ENCODE measurements at places on chromosomes 6 and 20.

DNA sequence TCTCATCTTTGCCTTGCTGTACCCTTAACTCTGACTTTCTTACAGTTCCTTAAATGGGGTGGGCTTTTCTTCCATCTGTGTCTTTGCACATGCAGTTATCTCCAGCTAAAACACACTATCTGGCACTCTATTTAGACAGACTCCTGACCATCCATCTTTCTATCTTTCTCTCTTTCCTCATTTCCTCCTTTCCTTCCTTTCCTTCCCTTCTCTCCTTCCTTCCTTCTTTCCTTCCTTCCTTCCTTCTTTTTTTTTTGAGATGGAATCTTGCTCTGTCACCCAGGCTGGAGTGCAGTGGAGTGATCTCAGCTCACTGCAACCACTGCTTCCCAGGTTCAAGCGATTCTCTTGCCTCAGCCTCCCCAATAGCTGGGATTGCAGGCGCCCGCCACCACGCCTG lies 8.2 kb downstream of the NOTCH4 start:
- DNase-seq: no peak

DNA sequence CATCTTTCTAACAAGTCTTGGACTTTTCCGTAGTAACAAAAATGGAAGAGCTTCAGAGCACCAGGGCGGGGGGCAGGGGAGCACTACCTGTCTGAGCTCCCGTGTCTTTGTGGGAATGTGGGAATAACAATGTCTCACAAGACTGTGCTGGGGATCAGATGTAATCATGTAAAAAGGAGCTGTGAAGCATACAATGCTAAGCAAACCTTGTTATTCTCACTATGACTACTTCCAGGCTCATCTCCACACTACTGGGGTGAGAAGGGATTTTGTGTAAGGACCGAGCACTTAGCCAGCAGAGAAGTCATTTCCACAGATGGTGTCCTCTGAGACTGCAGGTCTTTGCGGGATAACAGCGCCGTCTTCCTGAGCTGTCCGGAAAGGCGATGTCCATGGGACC lies 27.1 kb downstream of the PRR18 start:
- DNase-seq: no peak

GRCh38 chr6:164477101-164477500 lies 832.3 kb downstream of the C6orf118 start:
- no peak for DNase-seq

GRCh38 chr6:66970373-66970772 lies 1263.3 kb upstream of the EYS start:
- DNase-seq: no peak

GRCh38 chr6:27293436-27294098 lies 18.5 kb downstream of the POM121L2 start:
- no peak for DNase-seq

DNA sequence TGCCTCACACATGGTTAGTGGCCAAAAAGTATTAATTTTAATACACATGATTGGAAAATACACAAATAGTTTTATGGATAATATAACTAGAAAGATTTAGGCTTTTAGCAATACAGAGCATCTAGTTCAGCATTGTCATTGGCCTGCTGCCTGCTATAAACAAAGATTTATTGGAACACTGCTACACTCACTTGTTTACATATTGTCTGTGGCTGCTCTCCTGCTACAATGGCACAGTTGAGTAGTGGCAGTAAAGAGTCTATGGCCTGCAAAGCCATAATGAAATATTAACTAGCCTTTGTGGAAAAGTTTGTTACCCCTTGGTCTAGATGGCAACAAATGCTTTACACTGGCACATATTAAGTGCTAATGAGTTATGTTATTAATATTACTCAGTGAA lies 37.8 kb downstream of the ZNF451 start:
- no peak for DNase-seq

DNA sequence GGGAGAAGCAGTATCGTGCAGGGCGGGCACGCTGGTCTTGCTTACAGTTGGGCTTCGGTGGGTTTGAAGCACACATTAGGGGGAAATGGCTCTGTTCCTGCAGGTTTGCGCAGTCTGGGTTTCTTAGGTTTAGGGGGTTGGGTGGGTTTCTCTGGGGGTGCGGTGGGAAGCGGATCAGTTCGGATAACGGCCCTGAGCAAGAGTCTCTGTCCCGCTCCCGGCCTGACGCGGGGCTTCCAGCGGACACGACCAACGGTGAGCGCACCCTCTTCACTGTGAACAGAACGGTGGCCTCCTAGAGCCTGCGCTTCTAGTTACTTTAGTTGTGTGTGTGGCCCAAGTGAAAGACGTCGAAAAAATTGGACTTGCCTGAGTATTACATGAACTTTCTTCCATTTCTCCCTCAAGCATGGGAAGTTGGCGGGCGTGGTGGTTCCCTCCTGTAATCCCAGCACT lies 635 bp upstream of the ELOVL2 start:
- DNase-seq: no peak

DNA sequence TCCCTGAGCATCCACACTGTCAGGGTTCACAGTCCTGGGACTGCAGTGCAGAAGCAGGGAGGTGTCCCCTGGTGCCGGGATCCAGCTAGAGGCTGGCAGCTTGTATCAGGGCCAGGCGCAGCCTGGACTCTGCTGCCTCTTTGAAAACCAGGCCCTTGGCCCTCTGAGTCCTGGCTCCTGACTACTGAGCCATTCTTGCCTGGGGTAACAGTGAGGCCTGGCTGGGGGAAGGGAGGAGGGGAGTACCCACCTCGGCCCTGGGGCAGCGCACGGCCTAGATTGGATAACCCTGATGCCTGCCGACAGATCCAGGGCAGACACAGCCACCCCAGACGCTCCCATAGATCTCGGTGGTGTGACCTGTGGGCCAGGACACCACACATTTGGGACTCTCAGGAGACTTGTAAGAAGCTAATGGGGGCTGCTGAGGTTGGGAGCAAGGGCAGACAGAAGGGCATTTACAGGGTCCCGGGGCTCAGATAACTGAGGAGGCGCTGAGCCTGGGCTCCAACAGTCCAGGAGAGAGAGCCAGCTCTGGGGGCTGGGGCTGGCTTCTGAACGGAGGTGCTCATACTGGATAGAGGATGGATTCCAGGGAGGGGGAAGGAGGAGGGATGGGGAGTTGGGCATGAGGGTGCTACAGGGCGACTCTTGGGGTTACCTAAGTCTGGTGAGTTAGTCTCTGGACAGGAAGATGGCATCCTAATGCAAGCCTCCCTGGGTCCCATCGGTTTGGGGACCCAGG lies 30.5 kb downstream of the SPDEF start:
- no peak for DNase-seq

DNA sequence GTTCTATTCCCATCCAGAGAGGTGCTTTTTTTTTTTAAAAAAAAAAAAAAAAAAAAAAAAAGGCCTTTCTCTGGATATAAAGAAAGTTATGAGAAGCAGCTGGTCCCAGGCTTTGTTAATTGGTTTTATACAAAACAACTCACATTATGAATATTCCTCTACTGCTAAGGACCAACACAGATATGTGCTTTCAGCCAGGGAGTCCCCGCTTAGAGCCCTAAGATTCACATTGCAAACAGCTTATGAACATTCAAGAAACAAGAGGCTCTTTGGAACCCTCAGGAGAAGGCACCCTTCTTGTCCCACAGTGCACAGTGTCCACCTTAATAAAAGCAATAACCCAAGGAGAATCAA lies 53.5 kb upstream of the GPR31 start:
- no peak for DNase-seq

- no peak for DNase-seq
These were observed 17.9 kb downstream of the PROKR2 start for GRCh38 chr20:5298811-5299210.

DNA sequence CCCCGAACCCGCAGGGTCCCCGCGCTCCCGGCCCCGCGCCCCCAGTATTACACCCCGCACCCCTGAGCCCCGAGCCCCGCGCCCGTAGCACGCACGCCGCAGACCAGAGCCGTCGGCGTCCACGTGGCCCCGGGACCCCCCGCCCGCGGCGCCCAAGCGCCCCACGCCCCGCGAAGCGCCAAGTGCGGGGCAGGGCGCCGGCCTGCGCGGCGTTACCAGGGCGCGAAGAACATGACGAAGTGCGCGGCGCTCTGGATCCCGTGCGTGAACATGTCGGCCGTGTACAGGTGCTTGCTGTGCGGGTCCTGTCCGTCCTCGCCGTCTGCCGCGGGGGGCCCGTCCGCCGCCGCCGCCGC lies 312 bp downstream of the TXNDC5 start:
- DNase-seq: no peak

- no peak for DNase-seq
These were observed 23.5 kb downstream of the MDGA1 start for GRCh38 chr6:37674161-37674560.

DNA sequence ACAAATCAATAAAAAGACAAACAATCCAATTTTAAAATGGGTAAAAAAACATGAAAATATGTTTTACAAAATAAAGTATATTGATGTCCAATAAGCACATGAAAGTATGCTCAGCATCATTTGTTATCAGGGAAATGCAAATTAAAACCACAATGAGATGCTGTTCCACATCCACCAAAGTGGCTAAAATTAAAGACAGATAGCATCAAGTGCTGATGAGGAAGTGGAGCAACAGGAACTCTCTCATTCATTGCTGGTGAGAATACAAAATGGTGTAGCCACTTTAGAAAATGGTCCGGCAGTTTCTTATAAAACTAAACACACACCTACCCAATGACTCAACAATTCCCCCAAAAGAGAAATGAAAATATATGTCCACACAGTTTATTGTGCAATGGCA lies 42.3 kb upstream of the CST7 start:
- DNase-seq: no peak

DNA sequence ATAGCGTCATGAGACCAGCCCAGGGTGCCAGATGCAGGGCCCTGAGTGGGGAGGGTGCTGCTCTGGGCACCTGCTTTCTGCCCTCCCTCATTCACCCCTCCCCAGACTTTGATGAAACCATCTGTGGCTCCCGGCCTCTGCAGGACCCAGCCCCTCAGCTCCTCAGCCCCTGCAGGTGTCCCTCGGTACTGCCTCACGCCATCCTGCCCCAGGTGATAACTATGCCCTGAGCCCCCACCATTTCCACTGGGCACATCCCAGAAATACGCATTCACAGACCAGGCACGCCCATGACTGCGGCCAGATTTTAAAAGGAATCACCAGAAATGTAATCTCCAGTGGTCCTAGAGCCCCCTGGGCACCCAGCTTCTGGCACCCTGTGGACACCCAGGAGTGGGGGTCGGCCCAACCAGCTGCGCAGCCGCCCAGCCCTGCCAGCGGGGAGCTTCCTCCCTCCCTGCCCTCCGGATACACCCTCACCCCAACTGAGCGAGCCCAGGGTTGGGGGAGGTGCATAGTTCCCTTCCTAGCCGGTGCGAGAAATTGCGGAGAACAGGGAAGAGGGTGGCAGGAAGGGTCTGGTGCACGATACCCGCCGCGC lies 615 bp upstream of the NTSR1 start:
- no peak for DNase-seq

GRCh38 chr20:34437330-34437986 lies 74.4 kb downstream of the ITCH start:
- DNase-seq: no peak

DNA sequence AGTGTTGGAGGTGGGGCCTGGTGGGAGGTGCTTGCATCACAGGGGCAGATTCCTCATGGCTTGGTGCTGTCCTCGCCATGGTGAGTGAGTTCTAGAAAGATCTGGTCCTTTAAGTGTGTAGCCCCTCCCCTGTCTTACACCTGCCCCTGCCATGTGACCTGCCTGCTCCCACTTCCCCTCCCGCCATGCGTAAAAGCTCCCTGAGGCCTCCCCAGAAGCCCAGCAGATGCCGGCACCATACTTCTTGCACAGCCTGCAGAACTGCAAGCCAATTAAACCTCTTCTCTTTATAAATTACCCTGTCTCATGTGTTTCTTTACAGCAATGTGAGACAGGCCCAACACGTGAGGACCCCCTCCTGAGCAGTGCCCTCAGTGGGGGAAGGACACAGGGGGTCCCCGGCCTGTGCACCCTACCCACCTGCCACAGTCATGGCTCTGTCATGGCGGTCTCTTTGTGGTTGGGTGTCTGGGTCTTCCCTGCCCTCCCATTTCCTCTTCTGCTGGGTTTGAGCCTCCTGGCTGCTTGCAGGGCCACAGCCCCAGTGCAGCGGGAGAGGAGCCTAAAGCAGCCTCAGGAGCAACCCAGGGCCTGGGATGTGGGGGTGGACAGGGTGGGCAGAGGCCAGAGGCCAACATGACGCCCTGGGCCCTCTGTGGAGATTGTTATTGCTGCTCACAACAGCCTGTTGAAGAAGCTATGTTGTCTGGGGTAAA lies 87.2 kb upstream of the QKI start:
- DNase-seq: no peak

DNA sequence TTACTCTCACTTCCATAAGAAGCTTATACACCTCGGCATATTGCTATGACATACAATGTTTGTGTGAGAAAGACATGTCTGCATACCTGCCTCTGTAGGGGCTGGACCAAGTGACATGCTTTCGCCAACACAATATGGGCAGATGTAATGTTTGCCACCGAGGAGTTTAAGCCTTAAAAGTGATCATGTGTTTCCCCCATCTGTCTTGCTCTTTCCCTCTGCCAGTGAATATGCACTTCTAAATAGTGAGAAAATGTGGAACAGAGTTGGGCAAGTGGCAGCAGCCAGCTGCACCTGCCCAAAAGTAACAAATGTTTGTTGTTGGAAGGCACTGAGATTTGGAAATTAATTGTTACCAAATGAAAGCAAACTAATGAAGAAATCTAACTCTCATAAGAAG lies 274.8 kb upstream of the BTBD3 start:
- DNase-seq: no peak

DNA sequence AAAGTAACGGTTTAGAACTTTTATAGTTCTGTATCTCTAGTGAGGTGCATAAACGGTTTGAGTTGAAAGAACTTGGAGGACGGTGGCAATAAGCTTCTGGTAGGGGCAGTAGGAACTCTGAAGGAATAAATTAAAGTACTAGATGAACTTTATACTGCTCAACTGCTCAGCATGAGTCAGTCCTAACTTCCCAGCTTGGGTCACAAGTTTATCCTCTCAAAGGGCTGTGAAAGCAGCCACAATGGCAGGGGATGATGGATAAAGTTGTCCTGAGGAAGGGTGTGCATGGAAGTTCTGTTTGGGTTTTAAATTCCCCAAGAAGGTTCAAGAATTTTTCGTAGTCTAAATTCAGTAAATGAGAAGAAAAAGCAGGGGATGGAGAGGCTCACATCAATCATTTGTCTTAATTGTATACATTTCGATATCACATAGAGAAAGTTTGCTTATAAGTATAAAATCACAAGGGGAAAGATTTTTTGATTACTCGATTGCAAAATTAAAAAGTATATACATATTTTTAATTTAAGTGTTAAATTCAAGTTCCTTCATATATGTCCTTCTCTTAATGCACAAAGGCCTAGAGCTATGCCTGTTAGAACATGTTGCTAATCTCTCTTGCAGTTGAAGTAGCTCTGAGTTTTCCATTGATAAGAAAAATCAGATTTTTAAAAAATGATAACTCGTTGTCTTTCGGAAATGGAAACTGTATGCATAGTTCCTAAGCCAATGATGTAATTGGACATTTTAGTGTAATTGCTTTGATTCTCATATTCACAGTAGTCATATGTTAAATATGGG lies 55.3 kb upstream of the JAG1 start:
- DNase-seq: no peak

- DNase-seq: no peak
These were observed 471.8 kb upstream of the AGPAT4 start for GRCh38 chr6:161745594-161746141.

GRCh38 chr6:6801635-6802218 lies 213.2 kb downstream of the LY86 start:
- no peak for DNase-seq
